ENCODE measurements at places on chromosomes 4 and X. TPM values are rescaled to one million over a fixed set of nuclear protein-coding genes. Genes with fewer than 3 reads are reported as not detected.
A peak's percentile ranks its signal among the peaks of the same experiment; 100 is the strongest.

The NELFA gene
- 18.1 TPM for total RNA-seq

The NUDT10 gene
- not detected for total RNA-seq

The ZFP42 gene
- 0.03 TPM for total RNA-seq

The FRMD7 gene
- not detected for total RNA-seq

The TENM3 gene
- total RNA-seq, result 87.7 TPM

The UGT2B10 gene
- total RNA-seq, result not detected

The GLOD5 gene
- total RNA-seq, result not detected

The ADGRL3 gene
- 1.0 TPM for total RNA-seq

The CCDC160 gene
- total RNA-seq, result 0.17 TPM

The SYNPO2 gene
- total RNA-seq, result 0.10 TPM

The ANAPC10 gene
- 64.3 TPM for total RNA-seq

The CTAG1A gene
- total RNA-seq, result not detected

The ITIH6 gene
- total RNA-seq, result not detected

The CDK16 gene
- total RNA-seq, result 110 TPM

- DNase-seq, result peak; percentile 22
Measured at GRCh38 chr4:47075262-47075661, 43.9 kb downstream of the GABRB1 start.

DNA sequence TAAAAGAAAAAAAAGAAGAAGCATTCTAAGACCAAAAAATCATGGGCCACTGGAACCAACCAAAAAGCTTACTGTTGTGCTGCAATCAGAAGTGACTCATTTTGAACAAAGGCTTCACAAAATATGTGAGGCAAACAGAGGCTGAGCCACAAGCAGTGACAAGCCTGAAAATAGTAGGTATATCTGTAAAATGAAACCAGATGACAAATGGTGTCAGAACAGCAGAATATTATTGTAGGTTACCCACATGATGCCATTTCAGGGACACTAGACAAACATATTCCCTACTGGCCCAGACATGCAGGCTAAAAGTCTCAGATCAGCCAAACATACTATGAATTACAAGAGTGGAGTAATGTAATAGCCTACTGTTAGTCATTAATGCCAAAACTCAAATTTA is 1301.8 kb upstream of the DIAPH2 start:
- no peak for DNase-seq

DNA sequence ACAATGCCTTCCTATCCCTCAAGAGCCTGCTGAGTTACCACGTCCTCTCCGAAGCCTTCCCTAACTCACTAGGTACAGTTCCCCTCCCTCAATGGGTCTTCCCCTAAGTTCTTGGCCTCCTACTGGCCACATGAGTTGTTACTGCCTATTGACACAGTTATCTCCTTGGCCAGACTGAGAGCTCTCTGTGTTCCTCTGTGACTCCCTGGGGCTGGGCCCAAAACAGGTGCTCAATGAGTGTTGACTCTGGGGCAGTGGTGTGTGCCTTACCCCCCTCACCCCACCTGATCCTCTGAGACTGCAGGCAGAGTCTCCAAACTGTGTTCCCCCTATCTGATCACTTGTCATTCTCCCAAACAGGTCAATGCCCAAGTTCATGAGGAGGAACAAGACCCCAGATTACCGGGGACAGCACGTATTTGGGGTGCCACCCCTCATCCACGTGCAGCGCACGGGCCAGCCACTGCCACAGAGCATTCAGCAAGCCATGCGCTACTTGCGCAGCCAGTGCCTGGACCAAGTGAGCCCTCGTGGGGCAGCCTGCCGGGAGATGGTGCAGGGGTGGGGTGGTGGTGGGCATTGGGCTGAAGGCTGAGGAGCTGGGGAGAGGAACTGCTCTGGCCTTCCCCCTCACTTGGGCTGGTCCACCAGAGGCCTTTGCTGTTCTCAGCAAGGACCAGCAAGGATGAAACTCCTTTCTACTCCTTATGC is 72.6 kb downstream of the STARD8 start:
- DNase-seq, result no peak

GRCh38 chr4:12586242-12587006 is 897.7 kb downstream of the RAB28 start:
- no peak for DNase-seq

GRCh38 chrX:97843200-97843811 is 959.6 kb downstream of the RPA4 start:
- DNase-seq, result no peak

DNA sequence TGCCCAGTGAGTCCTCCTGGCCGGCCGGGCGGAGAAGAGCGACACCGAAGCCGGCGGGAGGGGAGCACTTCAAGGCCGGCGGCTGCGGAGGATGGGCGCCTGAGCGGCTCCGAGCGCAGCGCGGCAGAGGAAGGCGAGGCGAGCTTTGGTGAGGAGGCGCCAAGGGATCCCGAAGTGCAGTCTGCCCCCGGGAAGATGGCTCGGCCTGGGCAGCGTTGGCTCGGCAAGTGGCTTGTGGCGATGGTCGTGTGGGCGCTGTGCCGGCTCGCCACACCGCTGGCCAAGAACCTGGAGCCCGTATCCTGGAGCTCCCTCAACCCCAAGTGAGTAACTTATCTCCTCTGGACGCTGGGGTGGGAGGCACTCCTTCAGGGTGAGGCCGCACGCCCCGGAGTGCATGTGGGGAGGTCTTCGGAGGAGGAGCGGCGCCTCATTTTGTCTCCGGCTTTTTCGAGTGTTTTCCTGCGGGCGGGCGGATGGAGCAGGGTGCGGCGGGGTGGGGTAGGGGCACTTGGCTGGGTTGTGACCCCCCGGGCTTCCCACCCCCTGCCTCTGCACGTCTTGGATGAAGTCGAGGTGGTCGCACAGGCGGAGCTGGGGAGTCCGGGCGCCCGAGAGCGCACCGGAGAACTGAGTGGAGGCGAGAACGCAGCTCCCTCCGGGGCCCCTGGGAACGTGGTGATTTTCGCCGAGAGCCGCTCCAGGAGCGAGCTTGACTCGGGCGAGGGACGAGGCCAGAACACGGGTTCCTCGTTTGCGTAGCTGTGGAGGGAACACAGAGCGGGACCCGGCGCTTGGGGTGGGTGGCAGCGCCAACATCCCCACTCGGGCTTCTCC is 979 bp downstream of the EFNB1 start:
- DNase-seq, result no peak

GRCh38 chr4:107363125-107363524 is 327.0 kb upstream of the DKK2 start:
- DNase-seq, result no peak

DNA sequence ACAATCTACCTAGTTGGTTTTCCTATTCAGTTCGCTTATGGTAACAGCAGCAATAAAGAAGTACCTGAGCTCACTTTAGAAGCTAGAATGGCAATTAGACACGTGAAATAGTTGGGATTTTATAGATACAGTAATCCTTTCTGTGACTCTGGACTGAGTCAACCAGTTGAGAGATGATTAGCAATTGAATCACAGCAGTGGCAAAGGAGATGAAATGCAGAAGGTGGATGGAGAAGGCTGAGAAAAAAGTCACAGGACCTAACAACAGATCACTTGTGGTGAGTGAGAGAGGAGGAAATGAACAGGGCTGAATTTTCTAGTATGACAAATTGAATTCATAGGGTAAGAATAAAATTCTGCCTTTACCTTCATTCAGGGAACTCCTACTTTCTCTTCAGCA is 197.1 kb upstream of the MAGEB18 start:
- DNase-seq, result peak; percentile 88

- DNase-seq, result no peak
Measured at GRCh38 chrX:115525486-115525885, 35.5 kb upstream of the PLS3 start.

DNA sequence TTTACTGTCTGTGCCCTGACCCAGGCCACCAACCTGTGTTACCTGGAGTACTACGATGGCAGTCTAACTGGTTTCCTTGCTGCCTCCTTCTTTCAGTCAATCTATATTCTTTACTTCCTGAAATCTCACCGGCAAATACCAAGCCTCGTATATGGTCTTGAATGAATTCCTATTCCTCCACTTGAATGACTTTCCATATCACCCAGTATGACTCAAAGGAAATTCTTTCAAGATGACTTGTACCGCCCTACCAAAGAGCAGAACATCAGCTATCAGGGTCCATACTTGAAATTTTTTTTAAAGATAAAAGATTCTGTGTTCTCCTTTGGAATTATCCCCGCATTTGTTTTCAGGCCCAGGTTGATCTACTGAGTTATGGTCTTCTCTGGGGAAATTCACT is 378.0 kb downstream of the AFF2 start:
- peak; percentile 84 for DNase-seq

DNA sequence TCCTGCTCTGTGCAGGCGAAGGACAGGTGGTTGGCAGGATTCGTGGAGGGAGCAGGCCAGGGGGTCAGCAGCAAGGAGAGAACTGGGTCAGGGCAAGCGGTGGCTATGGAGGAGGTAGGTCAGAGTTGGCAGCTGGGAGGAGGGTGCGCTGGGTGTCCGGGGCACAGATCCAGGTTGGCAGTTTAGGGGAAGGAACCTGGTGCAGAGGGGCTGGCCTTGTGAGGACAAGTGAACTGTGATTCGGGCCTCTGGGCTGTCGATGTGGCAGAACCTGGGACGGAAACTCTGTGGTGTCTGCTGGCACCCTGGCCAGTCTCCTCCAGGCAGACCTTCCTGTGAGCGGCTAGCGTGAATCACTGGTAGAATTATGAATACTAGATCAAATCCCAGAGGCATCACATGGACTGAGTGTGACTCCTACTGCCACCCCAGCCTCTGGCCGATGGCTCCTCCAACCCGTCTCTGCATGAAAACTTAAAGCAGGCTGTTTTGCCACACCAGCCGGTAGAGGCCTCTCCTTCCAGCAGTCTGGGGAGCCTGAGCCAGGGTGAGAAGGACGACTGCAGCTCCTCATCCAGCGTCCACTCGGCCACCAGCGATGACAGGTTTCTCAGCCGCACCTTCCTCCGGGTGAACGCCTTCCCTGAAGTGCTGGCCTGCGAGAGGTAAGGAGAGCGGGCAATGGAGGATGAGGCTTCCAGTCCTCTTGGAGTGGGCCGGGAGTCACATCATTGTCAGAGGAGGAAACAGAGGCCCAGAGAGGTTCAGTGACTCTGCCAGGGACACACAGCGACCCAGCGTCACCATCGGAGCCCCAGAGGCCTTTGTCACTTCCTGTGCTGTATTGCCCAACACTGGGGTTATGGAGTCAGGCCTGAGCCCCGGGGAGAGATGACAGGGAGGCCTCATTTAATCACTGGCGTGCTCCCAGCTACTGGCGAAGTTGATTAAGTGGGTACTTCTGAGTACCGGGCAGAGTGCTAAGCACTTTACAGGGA is 20.3 kb downstream of the EVC start:
- no peak for DNase-seq

GRCh38 chrX:134202561-134202960 is 34.4 kb upstream of the CCDC160 start:
- DNase-seq, result no peak

DNA sequence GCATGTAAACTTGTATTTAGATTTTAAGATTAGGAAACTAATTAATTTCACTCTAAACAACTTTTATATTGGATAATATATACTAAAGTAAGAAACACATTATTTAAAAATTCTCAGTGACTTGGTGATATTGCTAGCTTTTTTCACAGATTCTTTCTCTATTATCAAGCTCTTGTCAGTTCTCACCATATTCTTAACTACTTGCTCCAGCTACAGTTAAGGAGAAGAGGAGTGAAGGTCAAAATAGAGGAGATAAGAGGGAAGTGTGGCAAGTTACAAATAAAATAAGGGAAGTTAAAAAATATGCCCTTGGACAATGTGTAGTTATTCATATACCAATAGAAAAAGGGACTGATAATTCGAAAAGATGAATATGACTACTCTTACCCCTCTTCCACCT is 34.7 kb upstream of the NAF1 start:
- DNase-seq, result no peak

- peak; percentile 11 for DNase-seq
Measured at GRCh38 chr4:41977709-41978108, 3.8 kb upstream of the DCAF4L1 start.

DNA sequence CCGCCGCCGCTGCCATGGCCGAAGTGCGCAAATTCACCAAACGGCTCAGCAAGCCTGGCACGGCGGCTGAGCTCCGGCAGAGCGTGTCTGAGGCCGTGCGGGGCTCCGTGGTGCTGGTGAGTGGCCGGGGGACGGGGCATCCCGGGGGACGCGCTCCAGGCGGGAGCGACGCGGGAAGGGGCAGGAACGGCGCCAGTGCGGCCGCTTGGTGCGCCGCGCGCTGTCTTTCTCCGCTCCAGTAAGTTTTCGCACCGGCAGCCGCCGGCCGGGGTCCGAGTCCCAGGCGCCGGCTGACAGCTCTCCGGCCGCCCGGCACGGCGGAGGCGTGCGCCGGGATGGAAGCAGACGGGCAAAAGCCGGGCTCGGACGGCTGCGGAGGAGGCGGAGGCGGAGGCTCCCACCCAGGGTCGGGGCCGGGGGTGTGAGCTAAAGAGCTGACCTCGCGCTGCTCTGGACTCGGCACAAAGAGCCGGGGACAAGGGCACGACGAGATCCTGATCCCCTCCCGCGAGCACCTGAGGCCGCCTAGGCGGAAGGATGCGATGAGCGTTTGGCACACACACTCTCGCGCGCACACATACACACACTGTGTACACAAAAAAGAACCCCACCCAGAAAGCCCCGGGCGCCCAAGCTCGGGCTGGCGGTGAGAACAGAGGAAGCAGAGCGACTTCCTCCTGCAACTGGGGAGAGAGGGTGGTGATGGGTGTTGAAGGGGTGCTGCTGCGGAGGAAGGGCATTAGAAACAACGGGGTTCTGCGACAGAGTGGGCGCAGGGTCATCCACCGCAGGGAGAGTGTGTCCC is 545 bp downstream of the DOCK11 start:
- peak; percentile 4 for DNase-seq

DNA sequence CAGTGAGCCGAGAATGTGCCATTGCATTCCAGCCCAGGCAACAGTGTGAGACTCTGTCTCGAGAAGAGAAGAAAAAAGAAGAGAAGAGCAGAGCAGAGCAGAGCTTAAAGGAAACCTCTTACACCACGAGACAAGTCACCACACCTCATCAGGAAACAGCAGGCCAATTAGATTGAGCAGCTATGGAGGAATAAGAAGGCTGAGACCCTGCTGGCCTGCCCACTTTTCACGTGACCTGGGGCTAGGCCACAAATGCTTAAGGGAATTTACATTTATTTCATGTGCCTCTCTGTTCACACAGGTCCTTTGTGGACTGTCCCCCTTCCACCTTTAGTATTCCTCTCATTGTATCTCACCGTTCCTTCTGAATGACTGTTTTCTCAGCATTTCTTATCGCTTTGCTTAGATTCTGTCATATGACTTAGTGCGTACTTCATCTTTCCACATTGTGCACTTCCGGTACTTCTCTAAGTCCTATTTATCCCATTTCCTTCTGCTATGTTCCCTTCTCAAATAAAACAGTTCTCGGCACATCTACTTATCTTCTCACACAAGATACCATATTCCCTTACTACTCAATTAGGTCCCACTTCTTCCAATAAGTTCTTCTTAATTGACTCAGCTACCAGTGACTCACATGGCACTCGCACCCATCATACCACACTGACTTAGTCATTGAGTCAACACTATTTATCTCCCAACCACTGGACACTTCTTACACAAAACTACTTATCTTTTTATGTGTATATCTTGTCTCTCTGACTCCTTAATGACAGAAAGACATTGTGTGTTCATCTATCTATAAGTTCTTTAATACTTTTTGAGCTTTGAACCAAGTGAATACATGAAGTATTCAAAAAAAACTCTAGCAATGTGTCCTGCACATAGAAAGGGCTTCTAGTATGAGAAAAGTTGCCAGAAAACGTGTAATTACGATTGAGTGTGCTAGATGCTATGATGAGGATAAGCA is 11.0 kb downstream of the CUL4B start:
- peak; percentile 83 for DNase-seq

- no peak for DNase-seq
Measured at GRCh38 chrX:14079891-14080430, 50.3 kb upstream of the GEMIN8 start.

Data from A172 (cell line).